ENCODE measurements at places on chromosomes 12 and 14.

- DNase-seq = no peak
Observed at GRCh38 chr14:104504172-104504735, 75.3 kb upstream of the C14orf180 start.

DNA sequence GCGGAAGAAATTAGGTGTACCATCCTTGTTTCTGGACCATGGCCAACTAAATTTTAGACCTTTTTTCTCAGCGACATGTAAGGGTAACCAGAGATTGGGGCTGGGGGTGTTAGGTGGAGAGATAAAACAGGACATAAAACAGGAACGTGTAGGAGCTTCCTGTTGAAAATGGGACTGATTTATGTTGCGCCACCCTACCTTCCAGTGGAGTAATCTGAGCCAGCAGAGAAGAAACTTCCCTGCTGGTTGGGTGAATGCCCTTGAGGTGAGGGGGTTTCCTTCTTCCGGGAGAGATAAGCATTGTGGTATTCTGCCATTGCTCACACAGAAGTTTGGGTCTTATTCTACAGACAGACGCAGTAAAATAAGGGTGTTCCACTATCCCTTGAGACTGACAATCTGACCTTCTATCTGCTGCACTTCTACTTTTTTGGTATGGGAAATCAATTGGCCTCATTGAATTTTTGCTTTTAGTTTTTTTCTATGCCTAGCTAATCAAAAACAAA lies 417.6 kb downstream of the PCNX1 start:
- peak; percentile 67 for DNase-seq

DNA sequence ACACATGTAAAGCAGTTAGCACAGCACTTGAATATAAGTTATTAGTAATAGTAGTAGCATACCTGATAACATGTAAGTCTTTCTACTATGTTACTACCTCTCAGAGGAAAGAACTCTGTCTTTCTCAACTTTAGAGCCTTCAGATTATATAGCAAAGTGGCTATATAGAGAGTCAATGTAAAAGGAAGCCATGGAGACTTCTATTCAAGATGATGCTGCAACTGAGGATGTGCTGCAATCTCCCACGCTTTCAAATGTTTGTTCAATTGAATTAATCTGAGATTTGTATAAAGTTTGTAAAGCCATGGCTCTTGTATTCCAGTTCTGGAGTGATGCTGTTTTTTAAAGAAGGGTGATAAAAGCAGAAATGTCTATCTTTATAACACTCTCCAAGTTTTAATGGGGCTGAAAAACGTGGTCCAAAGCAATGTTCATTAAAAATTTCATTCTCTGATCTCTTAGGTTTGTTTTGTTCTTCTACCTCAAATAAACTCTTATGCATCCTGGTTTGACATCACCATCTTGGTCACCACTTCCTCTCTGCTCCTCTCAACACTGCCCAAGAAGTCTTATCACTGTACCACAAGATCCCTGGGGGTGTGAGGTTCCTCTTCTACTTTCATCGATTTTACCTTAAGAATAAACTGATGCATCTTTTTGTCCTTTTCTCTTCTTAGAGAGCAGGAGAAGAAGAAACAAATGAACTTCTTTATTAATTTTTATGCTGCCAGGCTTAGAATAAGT lies 40.6 kb downstream of the C12orf42 start:
- DNase-seq = no peak

DNA sequence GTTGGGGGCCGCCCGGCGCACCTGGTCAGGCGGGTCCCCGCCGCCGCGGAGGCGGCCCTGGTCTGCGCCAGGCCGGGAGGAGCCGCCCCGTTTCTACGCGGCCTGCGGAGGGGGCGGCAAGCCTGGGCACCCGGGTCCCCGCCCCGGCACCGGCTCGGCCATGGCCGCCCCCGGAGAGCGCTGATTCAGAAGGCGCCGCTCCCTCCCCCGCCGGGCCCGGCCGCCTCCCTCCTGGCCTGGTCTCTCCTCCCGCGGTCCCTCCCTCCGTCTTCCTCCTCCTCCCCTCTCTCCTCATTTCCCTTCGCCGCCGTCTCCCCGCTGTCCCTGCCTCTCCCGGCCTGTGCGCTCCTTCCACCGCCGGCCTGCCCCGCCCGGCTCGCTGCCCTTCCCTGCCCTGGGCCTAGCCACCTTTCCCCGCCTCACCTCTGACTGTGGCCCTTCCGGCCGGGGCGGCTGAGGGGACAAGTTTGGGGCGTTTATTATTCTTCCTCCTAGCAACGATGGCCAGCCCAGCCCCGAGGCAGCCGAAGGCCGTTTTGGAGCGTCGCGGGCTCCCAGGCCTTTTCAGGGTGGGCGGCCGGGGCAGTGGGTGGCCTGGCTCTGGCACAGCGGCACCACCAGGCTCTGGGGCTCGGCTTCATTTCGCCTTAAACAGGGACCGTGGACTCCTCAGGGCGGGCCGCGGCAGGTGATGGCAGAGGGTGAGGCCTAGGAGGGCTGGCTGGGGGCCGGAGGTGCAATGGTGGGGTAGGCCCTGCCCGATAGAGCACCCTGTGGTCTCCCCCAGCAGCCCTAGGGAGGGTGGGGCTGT lies 768 bp downstream of the CEP170B start:
- peak; percentile 31 for DNase-seq

GRCh38 chr14:68343534-68344118 lies 449.2 kb downstream of the ZFP36L1 start:
- no peak for DNase-seq
